ENCODE measurements at places on chromosomes 1 and 21.

DNA sequence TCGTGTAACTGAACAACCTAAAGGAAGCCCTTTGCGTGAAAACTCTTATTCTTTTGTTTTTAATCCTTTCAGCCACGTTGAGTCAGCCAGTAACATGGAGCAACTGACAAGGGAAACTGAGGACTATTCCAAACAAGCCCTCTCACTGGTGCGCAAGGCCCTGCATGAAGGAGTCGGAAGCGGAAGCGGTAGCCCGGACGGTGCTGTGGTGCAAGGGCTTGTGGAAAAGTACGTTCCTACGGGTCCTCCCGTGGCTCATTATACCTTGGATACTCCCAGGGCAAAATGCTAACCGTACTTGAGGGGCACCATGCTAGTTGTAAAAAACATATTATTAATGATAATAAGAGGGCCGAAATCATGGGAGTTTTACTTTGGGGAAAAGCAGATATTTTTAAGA is 49.4 kb downstream of the LAMC2 start:
- DNase-seq = peak; percentile 93

GRCh38 chr1:104621221-104621620 is 871.5 kb downstream of the AMY1C start:
- DNase-seq = no peak

- no peak for DNase-seq
Measured at GRCh38 chr1:241532864-241533263, 686 bp downstream of the KMO start.

GRCh38 chr1:12124693-12125421 is 41.9 kb upstream of the TNFRSF1B start:
- DNase-seq = peak; percentile 30

DNA sequence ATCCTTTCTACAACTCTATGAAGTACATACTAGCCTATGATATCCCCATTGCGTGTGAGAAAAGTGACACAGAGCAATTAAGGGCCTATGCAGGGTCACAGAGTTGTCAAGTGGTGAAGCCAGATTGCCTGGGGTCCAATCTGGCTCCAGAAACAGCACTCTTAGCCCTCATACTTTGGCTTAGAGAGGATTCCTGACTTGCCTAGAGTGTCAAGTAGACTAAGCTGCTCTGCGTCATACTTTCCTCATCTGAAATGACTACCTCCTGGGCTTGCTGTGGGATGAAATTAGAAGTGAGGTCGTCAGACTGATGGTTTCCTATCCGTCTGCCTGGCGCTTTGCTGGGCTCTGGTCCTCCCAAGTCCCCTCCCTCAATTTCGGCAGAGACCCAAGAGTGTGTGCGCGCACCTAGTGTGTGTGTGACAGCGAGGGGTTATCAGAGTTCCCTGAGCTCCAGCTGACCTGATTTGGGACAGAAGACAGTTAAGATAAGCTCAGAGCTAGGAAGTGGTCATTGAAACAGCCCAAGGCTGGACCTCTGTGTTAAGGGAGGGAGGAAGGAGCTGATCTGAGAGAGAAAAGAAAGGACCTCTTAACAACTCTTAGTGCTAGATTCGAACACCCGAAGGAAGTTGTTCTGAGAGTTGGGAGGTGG is 5.4 kb upstream of the NUAK2 start:
- DNase-seq = no peak

- DNase-seq = no peak
Measured at GRCh38 chr1:43558346-43558841, 27.7 kb downstream of the PTPRF start.

DNA sequence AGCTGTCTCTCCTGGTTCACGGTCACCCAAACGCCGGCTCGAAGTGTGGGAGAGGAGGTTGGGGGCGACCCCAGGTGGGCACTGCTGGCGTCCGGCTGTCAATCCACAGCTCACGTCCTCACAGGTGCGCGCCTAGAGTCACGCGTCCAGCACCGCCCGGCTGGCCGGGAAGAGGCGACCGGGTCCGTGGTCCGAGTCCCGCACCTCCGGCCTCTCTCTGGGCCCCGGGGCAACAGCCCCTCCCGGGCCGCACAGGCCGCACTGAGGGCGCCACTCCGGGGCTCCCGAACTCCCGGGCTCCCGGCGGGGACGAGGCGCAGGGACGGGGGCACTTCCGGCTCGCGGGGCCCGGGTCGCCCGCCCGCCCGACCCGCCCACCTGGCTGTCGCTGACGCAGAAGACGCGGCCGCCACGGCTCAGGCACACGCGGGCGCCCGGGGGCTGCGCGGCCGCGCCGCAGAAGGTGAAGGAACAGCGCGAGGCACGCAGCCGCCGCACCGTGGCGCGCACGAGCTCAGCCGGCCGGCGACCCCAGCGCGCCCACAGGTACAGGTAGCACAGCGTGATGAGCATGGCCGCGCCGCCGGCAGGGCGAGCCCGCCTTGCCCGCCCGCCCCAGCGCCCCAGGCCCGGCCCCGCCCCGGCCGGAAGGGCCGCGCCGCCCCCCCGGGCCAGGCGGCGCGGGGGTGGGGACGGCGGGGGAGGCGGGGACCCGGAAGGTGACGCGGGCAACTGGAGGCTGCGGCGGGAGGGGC is at the start of gene HLCS:
Gene HLCS, minus strand, starts transcription at position 604 of the 755 bp plus-strand sequence. Its CDS starts 31 bp downstream, at position 573.
- peak; percentile 83 for DNase-seq

GRCh38 chr1:58318157-58319005 is 228.1 kb downstream of the OMA1 start:
- no peak for DNase-seq

- DNase-seq = peak; percentile 73
Measured at GRCh38 chr1:33349778-33350610, 29.1 kb upstream of the A3GALT2 start.

DNA sequence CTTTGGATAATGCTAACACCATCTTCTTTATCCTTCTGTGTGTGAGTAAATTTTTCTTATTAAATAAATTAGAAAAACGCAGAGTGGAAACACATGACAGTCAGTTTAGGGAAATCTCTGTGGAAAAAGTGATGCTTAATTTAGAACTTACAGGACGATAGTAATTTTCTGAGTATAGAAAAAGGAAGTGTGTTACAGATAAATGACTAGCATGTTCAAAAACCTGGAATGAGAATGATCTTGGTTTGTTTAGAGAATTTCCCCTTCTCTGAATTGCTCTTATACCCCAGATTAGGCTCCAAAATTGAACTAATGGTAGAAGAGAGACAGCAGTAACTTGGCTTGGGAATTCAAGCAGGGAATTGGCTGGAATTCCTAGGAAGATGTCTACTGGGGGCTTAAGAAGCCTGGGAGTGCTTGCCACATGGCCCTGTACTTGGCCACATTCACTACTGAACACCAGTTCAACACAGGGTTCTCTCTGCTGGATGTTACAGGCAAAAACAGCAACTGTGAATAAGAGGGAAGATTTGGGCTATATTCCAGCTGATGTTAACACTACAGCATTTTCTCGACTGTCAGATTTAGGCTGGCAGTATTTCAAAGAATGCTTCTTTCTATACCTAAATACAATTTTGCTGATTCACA is 1004.2 kb downstream of the TTLL7 start:
- no peak for DNase-seq

DNA sequence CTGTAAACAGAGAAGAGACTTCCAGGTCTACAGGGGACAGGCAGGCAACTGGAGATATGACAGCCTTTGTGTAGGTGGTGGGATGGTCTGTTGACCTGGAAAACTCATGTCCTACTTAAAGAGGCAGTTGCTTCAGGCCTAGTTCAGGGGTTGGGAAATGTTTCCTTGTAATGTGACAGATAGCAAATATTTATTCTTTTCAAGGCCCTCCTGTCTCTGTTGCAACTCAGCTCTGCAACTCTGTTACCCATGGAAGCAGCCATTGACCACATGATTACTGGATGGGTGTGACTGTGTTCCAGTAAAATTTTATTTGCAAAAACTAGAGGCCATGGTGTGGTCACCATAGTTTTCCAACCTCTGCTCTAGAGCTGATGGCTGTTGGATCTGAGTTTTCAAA is 341.9 kb downstream of the PTBP2 start:
- DNase-seq = no peak

DNA sequence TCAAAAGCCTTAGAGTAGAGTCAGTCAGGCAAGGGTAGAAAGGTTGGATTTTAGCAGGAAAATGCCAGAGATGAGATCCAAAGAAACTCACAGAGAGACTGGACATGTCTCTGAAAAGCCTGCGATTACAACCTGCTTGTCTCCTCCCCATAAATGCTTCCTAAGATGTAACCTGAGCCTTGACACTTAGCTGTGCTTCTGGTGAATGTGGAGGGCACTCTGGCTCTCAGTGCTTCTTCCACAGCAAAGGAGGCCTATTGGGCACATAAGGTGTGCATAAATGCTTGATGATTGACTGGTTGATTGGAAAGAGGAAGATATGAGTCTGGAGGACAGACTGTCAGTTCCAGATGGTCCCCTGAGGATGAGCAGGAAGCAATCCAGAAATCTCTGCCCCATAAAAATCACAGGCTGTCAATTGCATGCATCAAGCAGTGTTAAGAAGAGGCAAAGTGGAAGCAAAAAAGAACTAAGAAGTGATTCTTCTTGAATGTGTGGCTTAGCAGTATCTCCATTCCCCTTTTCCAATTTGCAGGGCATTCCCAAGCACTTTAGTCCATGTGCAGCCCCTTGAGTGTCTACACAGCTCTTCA is 236.2 kb upstream of the RRP15 start:
- no peak for DNase-seq

- peak; percentile 57 for DNase-seq
Measured at GRCh38 chr1:81446000-81446669, 354.6 kb upstream of the ADGRL2 start.

- no peak for DNase-seq
Measured at GRCh38 chr1:15212216-15212953, 34.6 kb upstream of the FHAD1 start.

GRCh38 chr1:183267646-183268431 is 81.8 kb downstream of the LAMC2 start:
- no peak for DNase-seq

DNA sequence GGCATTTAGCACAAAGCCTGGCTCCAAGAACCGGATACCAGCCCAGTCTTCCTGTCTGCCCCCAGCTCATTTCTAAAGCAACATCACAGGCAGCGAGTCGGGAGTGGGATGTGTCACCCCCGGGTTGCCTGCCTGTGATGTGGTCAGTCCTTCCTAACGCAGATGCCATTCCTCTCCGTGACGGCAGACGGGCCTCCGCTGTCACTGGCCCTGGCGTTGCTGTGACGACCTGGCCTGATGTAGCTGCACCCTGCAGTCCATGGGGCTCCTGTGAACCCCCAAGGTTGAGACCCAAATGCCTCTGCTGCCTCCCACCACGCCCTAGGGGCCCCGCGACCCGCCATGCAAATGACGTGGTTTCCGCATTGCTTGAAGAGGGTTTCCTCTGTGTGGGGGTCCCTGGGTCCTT is 12.3 kb downstream of the TNFRSF1B start:
- DNase-seq = no peak

DNA sequence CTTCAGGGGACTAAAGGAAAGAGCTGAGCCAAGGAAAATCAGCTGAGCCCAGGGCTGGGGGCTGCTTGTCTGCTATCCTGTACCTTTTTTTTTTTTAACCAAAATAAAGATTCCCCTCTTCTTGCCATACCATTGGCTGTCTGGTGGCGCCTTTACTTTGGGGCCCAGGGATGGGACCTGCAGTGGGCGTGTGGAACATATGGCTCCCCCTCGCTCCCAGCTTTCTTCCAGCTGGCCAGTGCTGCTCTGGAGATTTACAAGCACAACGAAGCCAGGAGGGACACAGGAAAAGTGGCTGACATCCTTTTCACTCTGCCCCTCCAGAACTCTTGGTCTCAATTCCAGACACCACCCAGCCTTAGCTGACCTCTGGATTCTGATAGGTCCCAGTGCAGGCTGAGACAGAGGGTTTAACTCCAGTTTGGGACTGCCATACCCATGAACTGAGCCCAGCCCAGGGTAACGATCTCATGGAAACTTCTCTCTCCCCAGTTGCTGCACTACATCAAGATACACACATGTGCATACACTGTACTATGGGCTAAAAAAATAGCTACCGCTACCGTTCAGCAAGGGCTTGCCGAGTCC is 5.4 kb upstream of the SFN start:
- DNase-seq = no peak

- no peak for DNase-seq
Measured at GRCh38 chr1:55898181-55898580, 681.2 kb downstream of the PLPP3 start.

DNA sequence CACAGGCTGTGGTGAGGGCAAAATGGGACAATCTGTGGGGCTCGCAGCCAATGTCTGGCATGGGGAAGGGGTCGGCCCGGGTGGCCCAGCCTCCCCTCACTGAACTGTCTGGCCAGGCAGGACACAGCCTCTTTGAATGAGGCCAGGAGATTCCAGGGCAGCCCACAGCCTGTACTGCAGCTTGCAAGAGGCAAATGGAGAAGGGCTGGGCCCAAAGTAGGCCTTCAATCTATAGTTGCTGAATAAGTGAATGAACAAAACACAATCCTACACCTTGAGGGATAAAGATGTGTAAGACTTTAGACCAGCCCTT is 23.2 kb downstream of the SLC27A3 start:
- DNase-seq = no peak

- DNase-seq = peak; percentile 78
Measured at GRCh38 chr1:2104621-2105427, 54.6 kb downstream of the PRKCZ start.

GRCh38 chr1:174839211-174839610 is 160.5 kb upstream of the CACYBP start:
- DNase-seq = no peak

- DNase-seq = no peak
Measured at GRCh38 chr1:116394270-116394669, 21.2 kb downstream of the ATP1A1 start.

DNA sequence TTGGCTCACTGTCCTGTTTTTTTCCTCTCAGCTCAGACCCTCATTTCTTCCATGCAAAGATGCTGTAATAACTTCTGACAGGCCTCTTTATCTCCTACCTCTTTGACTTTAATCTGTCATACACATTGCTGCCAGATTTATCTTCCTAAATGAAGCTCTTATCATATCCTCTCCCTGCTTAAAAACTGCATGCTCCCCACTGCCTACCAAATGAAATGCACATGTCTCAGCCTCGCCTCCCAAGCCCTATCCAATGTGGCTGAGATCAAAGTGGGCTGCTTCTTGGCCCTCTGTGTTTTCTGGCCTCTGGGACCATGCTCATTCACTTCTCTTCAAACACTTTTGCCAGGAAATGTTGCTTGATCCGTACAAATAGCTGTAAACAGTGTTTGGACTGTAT is 38.3 kb downstream of the IRF2BP2 start:
- no peak for DNase-seq

GRCh38 chr1:232718928-232719927 is 86.0 kb upstream of the MAP10 start:
- no peak for DNase-seq

GRCh38 chr1:87428883-87429282 is 100.2 kb downstream of the LMO4 start:
- no peak for DNase-seq

- DNase-seq = no peak
Measured at GRCh38 chr1:227949954-227950734, 2.4 kb upstream of the WNT9A start.

GRCh38 chr1:224707843-224708725 is 92.0 kb downstream of the CNIH3 start:
- peak; percentile 37 for DNase-seq

GRCh38 chr21:25983745-25984144 is 186.8 kb downstream of the APP start:
- no peak for DNase-seq

GRCh38 chr21:41662161-41662560 is 104.7 kb downstream of the RIPK4 start:
- no peak for DNase-seq
